ENCODE measurements at places on chromosomes 2 and 18.

- peak; percentile 31 for DNase-seq
Measured at GRCh38 chr2:237729681-237730475, 68.7 kb upstream of the RBM44 start.

DNA sequence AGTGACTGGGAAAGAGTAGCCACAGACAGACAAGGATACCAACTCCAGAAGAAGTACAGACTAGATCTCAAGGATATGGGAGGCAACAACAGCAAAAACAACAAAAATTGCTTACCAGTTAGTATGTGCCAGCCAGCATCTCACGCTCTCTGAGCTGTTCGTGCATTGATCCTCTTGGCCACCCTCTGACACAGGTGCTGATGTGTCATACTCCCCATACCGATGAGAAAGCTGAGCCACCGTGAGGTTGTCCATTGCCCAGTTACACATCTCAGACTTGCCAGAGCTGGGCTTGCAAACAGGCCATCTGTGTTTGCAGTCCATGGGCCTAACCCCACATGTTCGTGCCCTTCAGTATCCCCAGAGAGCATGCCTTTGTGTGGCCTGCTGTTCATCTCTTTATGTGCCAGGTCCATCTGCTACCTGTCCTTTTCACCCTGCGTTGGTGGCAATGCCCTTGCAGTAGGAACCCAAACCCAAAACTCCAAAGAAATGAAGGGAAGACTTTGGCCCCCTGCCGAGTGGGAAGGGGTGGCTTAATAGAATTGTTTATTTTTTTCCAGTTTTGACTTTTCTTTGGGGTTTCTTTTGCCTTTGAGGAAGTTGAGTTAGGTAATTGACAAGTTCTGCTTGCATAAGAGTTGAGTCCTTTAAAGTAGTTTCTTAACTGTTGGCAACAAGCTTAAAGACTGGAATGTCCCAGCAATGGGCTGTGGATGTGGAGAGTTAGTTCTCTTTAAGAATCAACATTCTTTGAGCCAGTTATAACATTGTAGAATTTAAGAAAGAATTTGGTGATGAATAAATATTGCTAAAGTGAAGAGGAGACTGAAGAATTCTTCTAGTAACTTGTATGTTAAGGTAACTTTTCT lies 46.7 kb downstream of the LYPD6B start:
- DNase-seq, result peak; percentile 54

DNA sequence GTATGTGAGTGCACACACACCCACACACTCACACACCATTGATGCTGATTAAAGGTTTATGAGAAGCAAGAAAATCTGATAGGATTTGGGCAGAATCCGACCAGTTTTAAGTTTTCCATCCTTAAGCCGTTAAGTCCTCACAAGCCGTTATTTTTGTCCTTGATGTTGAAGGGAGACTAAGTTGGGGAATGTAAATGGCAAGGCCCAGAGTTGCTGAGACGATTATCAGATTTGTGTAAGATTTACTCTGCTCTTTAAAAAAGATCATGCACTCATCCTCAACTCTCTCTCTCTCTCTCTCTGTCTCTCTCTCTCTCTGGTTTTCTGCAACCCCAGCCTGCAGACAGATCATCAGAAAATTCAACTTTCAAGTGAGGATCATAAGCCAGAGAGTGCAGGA lies 238.8 kb downstream of the SMAD2 start:
- no peak for DNase-seq

GRCh38 chr2:77725045-77725444 lies 202.9 kb upstream of the LRRTM4 start:
- DNase-seq, result no peak

DNA sequence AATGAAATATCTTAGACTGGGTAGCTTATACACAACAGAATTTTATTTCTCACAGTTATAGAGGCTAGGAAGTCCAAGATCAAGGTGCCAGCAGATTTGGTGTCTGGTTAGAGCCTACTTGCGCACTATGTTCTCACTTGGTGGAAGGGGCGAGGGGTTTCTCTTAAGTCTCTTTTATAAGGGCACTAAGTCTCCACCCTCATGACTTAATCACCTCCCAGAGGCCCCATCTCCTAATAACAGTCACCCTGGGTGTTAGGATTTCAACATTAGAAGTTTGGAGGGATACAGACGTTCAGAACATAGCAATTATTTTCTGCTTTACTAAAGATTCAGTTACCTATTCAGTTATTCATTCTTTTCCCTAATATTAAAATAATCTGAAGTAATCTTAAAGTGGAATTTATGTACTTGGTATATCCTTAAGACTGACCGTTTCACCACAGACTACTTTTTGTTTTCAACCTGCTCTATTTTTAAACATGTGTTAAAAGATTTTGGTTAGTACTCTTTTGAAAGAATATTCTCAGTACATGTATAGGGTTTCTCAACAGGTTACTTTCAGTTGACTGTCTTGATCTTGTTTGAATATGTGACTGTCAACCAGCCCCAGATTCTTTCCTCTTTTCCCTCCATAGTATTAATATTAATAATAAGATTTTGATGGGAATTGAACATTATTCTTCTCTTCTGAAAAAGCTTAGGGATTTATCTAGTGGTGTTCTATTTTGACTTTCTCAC lies 130.0 kb downstream of the TAF4B start:
- no peak for DNase-seq

GRCh38 chr2:200379481-200380090 lies 73.1 kb downstream of the SPATS2L start:
- no peak for DNase-seq

GRCh38 chr2:74119912-74120825 lies 27.5 kb downstream of the BOLA3 start:
- DNase-seq, result peak; percentile 65

- no peak for DNase-seq
Measured at GRCh38 chr2:239144713-239144999, 256.2 kb downstream of the HDAC4 start.

DNA sequence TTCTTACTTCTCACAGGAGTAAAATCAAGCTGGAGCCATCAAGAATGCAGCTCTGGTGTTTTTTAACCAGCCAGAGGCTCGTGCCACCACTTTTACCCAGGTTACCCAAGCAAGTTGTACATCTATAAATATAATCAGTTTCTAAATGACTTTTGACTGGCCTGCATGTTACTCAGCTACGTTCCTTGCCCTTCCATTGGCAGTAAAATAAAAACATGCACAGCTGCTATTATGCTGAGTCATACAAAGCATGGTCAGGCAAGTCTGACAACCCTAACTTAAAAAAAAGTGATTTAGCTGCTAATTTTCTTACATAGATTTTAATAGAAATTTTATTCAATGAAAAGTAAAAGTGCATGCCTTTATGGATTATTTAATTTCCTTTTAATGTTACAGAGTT lies 111.7 kb upstream of the CSRNP3 start:
- peak; percentile 75 for DNase-seq

- DNase-seq, result no peak
Measured at GRCh38 chr2:137912371-137912770, 51.9 kb upstream of the HNMT start.

DNA sequence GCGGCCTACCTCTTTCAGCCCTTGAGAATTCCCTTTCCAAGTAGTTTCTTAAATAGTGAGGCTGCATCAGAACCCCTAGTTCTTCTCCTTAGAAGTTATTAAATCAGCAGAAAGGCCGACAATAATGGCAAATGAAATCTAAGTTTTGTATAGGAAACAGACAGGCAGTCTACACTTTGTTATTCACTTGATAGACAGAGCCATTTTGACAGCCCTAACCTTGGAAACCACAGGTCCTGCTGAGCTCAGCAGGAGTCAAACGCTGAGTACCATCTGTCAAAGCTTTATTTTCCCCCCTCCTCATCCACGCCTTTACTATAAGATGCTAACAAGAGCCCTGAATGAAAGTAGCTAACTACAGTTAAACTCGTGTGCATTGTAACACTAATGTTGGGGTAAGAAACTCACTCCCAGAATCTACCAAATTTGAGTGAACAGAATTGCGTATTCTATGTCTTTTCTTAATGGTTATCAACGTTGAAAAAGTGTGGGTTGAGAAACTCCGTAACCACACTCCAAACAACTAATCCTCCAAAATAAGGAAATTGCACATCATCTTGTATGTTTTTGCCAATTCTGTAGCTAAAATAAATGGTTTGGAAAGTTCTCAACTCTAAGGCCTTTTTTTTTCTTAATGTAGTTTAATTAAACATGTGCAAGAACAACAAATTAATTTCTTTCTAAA lies 90.6 kb upstream of the EFEMP1 start:
- DNase-seq, result no peak

DNA sequence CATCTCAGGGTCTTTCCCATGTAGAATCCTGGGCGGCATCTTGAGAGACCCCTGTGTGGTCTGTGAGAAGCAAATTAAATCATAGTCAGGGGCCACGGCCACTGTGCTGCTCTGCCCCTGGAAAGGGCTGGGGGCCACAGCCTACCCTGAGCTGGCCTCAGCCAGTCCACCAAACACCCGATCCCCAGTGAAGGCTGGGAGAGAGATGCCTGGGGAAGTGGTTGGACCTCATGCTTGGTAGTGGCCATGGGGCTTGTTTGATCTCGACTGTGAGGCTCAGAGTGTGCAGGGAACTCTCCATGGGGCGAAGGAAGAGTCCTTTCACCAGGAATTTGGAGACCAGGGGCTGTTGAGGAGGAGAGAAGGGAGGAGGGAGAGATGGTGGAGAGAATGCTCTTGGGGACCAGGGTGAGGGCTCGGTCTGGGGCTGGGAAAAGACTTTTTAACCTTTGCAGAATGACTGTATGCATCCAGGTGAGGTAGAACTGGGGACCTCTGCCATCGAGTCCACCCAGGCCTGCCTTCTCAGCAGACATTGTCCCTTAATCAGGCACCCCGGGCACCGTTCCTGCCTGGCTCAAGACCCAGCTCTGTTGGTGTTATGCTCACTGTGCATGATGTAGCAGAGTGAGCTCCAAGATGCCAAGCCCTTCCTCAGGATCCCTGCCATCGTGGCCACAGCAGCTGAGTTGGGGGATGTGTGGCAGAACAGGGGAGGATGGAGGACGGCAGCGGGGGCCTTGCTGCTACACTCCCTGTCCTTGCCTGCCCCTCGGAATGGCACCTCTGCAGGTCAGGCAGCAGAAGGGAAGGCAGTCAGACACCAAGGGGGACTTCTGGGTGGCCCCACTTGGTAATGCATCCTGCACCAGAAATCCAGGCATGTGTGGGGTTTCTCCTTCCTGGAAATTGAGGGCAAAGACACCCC lies 249.9 kb downstream of the DYSF start:
- no peak for DNase-seq

GRCh38 chr2:144659731-144660275 lies 139.9 kb upstream of the ZEB2 start:
- peak; percentile 80 for DNase-seq

DNA sequence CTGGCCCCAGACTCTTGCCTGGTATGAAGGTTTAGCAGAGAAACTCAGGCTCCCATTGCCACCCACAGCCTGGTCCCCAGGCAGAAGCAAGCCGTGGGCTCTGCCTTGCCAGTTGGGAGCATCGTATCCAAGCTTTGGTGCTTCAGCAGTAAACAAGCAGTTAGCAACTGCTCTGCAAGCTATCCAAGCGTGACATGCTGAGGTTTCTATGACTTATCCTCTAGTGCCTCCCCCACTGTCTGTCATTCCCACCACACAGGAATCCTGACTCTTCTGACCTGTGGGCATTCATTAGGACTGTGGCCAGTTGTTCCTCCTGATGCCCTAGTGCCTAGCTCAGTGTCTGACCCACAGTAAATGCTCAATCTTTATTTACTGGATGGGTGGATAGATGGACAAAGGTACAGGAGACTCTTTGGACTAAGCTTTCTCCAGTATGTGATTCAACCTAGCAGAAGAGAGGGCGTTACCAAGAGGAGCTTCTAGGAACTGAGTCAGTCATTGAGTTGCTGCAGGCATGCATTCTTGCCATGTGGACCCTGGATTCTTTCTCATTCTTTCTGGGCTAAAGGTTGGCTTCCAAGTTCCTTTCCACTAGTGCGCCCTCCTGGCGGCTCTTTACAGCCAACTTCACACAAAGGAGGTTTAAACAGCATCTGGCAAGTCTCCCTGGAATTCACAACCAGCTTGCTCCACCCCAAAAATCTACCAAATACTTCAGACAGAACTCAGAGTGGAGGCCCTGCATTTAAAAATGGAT lies 40.6 kb upstream of the MRPL19 start:
- peak; percentile 99 for DNase-seq

- peak; percentile 80 for DNase-seq
Measured at GRCh38 chr2:173150087-173150486, 74.4 kb downstream of the MAP3K20 start.

DNA sequence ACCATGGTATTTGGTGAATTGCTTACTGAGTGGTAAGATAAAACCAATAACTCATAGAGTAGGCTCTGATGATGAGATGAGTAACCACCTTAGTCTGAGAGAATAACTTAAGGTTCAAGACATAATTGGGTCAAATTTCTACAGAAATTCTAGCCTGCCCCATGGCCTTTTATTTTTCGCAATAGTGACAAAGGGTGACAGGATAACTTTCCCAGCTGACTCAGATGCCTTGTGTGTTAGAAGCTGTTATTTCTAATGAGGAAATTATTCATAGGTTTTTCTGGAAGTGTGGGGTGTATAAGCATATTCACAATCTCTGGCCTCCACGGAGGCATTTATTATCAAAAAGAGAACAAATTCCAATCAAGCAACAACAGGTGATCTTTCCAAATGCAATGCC lies 159.0 kb downstream of the NUP35 start:
- DNase-seq, result no peak

DNA sequence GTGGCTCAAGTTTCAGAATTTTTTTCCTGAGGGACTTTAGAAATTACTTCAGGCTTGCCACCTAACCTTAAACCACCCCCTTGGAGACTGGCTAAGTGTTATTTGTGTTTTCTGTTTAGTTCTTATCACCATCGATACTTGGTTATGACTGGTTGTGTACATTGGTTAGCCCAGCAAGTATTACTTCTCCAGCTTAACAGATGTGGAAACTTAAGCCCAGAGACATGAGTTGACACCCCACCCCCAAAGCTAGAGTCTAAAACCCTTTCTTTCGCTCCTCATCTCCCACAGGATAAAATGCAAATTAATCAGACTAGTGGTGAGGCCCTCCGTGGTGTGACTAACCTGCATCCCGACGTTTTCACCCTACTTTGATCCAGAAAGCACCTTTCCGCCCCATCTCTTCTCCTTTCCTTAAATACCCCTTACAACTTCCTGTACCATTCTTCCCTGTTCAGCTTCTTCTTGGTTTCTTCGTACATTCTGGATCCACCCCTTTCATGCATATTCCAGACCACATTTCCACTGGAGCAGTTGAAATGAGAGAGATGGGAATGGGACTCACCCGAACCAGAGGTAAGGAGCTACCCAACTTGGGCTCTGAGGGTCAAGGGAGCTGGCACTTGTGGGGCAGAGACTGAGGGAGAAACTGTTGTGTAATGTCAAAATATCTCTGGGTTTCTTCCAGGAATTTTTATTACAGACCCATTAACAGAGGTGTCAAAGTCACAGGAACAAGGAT lies 819 bp upstream of the MAP3K2 start:
- DNase-seq, result no peak

GRCh38 chr2:7573166-7573825 lies 656.1 kb downstream of the RNF144A start:
- no peak for DNase-seq

GRCh38 chr2:241564596-241565410 lies 6.3 kb downstream of the BOK start:
- DNase-seq, result no peak

DNA sequence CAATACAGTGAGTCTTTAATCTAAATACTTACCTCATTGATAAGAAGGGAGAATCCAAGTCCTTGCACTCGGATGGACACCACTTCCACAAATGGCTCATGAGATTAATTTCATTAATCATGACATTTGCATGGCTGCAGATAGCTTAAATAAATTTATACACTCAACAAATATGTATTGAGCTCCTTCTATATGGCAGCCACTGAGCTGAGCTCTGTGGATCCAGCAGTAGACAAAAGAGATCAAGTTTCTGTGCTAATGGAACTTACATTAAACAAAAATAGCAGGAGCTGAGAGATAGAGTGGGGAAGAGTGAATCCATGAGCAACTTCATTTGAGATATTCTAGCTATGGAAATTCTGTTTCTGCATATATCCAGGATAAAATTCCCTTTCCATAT lies 44.4 kb downstream of the RAB27B start:
- no peak for DNase-seq

Measured in fibroblast of upper back skin (primary cell).